ENCODE measurements at places on chromosomes 3 and 15.

DNA sequence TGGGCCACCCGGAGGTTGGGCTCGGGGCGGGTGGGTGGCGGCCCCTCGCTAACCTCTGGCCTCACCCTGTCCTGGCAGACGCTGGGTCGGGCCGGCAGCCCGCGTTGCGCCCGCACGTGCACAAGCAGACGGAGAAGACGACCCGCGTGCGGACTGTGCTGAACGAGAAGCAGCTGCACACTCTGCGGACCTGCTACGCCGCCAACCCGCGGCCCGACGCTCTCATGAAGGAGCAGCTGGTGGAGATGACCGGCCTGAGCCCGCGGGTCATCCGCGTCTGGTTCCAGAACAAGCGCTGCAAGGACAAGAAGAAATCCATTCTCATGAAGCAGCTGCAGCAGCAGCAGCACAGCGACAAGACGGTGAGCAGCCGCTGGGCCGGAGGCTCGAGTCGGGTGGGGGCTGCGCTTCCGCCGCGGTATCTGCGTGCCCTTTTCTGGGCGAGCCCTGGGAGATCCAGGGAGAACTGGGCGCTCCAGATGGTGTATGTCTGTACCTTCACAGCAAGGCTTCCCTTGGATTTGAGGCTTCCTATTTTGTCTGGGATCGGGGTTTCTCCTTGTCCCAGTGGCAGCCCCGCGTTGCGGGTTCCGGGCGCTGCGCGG is 3.7 kb downstream of the ISL2 start:
- no peak for DNase-seq

GRCh38 chr15:58994906-58995453 is 7.5 kb downstream of the RNF111 start:
- no peak for DNase-seq

- no peak for DNase-seq
Measured at GRCh38 chr3:122123850-122124249, 59.6 kb upstream of the CASR start.

DNA sequence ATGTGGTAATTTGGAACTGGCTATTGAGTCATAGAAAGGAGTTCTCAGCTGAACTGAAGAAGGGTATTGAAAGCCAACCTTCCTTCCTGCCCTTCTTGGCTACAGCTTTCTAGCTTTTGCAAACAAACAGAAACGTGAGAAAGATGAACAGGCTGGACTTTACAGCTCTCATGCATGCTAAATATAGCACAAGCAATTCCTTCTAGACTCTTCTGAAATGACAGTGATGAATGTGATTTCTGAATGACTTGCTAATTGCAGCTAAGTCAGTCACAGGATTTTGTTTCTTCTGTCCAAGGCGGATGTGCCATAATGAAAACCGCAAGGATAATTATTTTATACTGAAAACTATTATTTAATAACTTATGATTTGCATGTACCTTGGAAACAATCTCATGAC is 36.3 kb downstream of the BCHE start:
- no peak for DNase-seq

DNA sequence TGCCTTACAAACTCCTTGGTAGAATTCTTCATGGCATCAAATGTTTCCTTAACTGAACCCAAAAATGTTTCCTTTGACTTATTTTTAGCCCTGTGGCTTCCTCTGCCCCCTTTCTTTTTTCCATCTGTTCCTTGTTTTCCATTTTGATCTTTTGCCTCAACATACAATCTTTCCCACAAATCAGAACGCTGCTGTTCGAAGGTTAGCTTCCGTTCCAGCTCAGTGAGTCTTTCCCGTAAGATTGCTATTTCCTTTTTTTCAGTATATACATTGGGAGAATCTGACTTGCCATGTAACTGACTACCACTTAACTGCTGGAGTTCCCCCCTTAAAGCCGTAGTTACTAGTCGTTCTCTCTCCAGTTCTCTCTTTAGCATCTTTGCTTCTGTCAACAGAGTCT is 41.2 kb downstream of the PIGB start:
- no peak for DNase-seq

- no peak for DNase-seq
Measured at GRCh38 chr15:65277015-65277414, 9.7 kb downstream of the PARP16 start.

GRCh38 chr3:42511201-42511600 is 8.8 kb downstream of the VIPR1 start:
- no peak for DNase-seq

DNA sequence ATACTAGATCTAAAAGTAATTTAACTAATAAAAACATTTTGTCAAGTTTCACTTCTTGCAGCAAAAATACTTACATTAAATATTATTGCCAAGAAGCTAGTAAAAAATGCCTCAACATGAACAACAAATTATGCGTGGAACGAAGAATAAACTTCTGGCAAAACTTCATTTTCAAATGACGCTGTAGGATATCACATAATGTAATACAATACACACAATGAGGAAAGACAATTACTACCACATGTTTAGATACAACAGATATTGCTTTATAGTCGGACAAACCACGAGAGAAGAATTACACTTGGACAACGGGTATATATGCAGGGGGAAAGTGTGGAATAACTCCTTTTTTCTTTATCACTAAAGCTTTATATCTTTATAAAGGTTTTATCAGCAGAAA is 21.6 kb downstream of the P3H2 start:
- no peak for DNase-seq

DNA sequence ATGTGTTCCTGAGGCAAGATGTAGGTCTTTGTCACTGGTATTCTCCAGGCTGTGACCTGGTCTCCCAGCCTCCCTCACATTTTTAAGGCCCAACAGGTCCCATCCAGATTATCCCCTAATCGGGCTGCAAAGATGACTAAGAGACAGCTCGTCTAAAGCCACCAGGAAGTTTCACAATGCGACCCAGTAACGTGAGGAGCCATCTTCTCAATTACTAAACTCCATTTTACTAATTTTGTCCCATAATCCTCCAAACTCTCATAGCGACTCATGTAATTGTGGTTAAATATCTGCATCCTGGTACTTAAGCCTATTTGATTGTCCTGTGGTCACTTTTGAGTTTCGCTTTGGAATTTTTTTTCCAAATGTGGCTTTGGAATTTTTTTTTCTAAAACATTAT is 8.7 kb upstream of the PLA2G4F start:
- DNase-seq: no peak

- peak; percentile 50 for DNase-seq
Measured at GRCh38 chr3:149494022-149494758, 19.7 kb downstream of the TM4SF4 start.

- DNase-seq: no peak
Measured at GRCh38 chr3:168612671-168613070, 516.9 kb upstream of the GOLIM4 start.

DNA sequence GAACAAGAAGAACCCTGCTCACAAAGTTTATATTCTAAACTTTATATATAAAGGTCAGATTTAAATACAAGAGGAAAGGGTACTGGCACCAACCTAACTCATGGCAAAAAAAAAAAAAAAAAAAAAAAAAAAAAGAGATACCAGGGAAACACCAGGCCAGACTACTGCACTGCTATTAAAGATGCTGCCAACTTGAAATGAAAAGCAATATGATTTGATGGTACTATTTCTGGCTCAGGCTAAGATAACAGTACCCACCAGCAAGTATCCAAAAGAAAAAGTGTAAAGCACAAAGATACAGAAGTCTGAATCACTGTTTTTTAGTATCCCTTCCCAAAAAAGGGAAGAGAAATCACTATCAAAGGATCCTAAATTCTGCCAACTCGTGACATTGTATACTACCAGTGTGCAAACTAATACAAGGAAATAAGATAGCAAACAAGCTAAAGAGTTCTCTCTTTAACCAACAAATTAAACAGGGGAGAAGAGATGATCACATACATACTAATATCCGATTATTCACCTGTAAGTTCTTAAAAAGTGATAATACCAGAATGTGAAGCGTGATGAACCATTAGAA is 28.4 kb downstream of the PEAK1 start:
- DNase-seq: no peak

- DNase-seq: no peak
Measured at GRCh38 chr3:114619771-114620170, 325.9 kb downstream of the TIGIT start.

GRCh38 chr15:92643849-92644815 is 11.4 kb downstream of the FAM174B start:
- DNase-seq: no peak

GRCh38 chr3:50340448-50341329 is at the start of gene RASSF1:
TSS of gene RASSF1 (minus strand) at chr3:50340836. CDS start at chr3:50340805, 31 bp downstream.
- peak; percentile 51 for DNase-seq

- DNase-seq: no peak
Measured at GRCh38 chr3:48039487-48040190, 23.4 kb upstream of the MAP4 start.

DNA sequence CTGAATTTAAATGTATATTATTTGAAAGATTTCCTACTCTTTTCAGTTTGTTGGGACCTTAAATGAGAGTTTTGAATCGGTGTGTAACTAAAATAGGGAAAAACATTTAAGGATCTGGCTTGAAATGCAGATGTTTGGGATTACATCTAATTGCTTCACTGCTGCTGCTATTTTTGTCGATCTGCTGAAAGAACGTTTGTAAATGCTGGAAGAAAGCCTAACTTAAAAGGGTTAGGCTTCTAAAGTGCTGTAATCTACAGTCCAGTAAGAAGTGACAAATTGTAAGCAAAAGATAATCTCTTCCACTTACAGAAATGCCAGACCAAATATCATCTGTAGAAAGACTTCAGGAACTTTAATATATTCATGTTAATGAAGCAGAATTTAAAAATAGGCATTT is 691.6 kb downstream of the ZNF385D start:
- DNase-seq: no peak

- no peak for DNase-seq
Measured at GRCh38 chr3:288417-288816, 91.9 kb downstream of the CHL1 start.

DNA sequence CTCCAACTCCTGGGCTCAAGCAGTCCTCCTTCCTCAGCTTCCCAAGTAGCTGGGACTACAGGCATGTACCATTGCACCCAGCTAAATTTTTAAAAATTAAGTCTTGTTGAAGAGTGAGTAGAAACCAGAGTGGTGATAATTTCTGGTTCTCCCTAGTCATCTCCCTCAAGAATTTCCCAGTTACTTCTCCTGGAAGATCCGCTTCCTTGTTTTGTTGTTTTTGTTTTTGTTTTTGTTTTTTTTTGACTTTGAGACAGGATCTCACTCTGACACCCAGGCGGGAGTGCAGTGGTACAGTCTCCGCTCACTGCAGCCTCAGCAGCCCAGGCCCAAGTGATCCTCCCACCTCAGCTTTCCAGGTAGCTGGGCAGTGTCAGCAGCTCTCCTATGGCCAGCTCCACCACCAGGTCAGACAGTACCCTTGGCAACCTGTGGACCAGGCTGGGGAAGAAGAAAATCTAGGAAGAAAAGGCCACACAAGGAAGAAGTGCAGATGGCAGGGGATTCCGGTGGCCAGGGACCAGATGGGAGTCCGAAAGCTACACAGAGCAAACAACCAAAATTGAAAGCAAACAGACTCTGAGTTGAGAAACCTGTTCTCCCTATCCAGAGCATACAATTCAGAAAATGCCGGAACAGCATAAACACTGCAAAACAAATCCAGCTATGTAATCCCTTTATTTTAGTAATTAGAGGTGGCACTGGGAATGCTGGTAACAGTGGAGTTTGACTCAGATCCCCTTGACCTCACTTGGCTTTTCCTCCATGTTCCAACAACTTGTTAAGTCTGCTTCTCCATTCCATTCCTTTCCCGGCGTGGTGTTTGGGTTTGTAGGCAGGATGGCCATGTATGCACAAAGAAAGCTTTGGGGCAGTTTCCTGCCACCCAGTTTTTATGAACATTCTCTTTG is 266.6 kb upstream of the CTDSPL start:
- DNase-seq: no peak
